Erythroblast (primary cell): ENCODE measurements at places on chromosomes 6 and 20.
A peak's percentile ranks its signal among the peaks of the same experiment; 100 is the strongest.

- no peak for DNase-seq
Measured at GRCh38 chr6:428047-428603, 36.6 kb downstream of the IRF4 start.

DNA sequence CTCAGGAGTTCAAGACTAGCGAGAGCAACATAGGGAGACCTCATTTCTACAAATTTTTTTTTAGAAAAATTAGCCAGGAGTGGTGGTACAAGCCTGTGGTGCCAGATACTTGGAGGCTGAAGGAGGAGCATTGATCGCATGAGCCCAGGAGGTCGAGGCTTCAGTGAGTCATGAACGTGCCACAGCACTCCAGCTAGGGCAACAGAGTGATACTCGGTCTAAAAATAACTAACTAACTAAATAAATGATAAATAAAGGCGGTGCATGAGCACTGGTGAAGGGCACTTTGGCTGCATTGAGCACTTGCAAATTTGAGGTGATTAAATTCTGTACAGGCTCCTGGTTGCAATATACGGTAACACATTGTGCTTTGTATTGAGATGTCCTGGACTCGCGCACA is 13.5 kb downstream of the HLA-A start:
- DNase-seq: no peak

DNA sequence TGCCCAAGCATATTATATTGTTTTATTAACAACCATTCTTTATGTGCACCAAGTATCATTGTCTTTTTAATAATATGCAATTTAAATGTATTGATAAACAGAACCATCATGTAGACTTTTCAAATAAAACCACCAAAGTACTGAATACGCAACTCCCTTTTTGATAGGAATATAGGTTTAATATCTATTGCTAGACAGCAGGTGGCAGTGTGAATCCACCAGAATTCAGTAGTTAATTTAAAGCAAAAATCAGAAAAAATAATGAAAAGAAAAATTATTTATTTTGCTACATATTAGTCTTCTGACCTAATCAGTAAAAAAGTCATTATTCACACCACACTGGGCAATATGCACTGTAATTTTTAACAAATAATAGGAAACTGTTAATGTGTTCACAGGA is 143.7 kb downstream of the KLHL32 start:
- peak; percentile 29 for DNase-seq

GRCh38 chr20:23178806-23179205 is 92.7 kb upstream of the CD93 start:
- DNase-seq: peak; percentile 62
